8988T (cell line): ENCODE measurements at places on chromosomes 3 and 15.

DNA sequence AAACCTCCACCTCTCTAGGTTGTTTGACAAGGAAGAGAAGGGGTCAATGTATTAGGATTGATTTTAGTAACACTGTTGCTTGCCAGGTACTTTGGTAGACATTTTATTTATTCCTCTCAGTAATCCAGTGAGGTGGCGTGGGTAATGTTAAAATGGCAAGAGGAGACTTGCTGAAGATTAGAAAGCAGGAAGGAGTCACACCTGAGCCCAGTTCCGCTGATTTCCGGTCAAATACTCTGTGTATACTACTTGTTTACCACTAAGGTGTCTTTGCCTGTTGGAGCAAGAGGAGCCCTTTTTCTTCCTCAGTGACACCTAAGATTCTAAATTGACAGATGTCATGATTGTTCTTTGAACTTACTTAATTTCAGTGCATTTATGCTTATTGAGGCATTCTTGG is 1.7 kb downstream of the OXNAD1 start:
- no peak for DNase-seq

GRCh38 chr3:137224464-137224863 is 266.7 kb downstream of the IL20RB start:
- no peak for DNase-seq

DNA sequence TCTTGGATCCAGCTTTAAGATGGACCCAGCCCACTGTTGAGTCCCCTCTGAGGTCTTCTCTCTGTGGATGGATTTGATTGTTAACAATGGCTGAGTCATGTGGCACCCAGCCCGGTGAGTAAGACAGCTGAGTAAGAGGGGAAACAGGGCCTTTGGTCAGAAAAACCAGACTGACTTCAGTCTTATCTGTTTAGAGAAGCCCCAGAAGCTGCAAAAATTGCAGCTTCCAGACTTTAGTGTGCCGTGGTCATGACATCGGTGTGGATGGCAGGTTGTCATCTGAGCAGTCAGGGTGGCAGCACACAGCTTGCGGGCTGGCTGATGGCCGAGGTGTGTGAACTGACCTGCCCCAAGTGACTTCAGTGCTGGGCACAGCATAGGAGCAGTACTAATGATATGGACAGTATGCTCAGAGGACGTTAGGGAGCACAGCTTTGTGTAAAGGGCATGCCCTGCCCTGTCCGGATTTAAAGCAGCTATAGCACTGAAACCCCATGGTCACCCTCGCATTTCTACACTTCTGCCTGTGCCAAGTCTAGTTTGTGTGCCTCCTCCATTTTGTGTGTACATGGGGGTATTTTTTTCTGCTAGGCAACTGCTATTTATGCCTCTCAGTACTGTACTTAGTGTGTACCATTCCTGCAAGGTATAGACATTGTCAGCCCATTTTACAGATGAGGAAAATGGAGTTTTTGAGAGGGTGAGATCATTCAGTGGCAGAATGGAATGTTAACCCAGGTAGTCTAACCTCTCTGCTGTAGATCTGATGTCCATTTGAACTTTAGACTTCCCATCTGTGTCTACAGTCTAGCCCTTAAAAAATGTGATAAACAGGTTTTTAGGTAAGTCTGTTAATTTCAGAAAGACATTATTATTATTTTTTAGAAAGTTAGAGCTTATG is 44.4 kb downstream of the FLNB start:
- peak; percentile 66 for DNase-seq

DNA sequence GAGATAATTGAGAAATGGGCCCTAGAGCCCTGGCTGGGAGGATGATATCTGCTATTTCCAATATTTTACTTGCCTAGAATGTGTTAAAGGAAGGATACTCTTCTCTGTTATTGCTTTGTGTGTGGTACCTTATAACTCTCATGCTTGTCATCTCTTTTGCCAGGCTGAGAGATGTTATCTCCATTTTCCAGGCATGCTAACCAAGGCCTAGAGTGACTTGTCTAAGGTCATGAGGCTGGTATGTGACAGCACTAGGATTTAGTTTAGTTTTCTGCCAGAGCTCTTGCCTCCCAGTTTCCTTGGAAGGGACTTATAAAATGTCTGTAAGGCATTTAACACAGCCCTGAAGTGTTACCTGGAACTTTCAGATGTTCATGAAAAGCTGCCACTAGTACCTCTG is 1.4 kb downstream of the CLK3 start:
- no peak for DNase-seq

DNA sequence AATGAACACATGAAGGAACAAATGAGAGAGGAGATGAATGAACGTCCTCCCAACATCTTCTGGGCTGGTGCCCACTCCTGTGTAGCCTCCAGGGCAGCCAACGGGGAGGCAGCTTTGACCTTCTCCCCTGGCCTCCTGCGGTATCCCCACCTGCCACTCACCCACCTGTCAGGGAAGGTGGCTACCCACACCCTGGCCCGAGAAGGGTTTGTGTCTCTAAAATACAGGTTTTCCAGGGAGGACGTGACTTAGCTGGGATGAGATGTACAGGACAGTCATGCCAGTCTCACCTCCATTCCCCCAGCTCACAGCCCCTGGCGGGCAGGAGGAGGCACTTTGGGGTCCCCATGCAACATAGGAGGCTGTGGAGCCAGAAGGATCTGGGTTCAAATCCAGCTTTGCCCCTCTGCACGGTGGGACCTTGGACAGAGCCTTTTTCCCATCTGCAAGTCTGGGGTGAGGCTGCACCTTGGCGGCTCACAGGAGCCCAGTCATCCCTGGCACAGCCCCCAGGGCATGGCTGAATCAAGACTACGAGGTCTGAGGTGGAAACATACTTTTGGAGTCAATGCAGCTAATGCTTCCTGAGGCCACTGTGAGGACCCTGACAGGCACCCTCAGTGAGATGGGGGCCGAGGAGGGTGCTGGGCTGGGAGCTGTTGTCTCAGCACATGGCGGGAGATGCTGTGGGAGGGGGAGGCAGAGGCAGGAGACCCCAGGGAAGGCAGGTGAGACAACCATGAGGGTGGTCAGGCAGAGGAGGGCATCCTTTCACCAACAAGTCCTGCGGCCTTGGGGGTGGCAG is 11.1 kb upstream of the PLXND1 start:
- peak; percentile 16 for DNase-seq

DNA sequence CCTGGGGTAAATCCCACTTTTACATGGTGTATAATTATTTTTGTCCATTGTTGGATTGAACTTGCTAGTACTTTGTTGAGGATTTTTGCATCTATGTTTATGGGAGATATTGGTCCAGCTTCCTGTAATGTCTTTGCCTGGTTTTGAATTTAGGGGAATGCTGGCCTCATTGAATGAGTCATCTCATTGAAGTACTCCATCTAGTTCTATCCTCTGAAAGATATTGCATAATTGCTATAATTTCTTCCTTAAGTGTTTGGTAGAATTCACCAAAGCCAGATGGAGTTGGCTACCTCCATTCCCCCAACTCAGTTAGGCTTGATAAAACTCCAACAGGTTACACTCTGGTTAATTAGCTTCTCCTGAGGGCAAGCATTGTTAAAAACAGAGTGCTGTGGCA is 237.4 kb upstream of the TGFBR2 start:
- no peak for DNase-seq

- DNase-seq, result no peak
These were observed 25.1 kb downstream of the ATP11B start for GRCh38 chr3:182818296-182818978.

GRCh38 chr3:18393906-18394305 is 31.2 kb downstream of the SATB1 start:
- no peak for DNase-seq

DNA sequence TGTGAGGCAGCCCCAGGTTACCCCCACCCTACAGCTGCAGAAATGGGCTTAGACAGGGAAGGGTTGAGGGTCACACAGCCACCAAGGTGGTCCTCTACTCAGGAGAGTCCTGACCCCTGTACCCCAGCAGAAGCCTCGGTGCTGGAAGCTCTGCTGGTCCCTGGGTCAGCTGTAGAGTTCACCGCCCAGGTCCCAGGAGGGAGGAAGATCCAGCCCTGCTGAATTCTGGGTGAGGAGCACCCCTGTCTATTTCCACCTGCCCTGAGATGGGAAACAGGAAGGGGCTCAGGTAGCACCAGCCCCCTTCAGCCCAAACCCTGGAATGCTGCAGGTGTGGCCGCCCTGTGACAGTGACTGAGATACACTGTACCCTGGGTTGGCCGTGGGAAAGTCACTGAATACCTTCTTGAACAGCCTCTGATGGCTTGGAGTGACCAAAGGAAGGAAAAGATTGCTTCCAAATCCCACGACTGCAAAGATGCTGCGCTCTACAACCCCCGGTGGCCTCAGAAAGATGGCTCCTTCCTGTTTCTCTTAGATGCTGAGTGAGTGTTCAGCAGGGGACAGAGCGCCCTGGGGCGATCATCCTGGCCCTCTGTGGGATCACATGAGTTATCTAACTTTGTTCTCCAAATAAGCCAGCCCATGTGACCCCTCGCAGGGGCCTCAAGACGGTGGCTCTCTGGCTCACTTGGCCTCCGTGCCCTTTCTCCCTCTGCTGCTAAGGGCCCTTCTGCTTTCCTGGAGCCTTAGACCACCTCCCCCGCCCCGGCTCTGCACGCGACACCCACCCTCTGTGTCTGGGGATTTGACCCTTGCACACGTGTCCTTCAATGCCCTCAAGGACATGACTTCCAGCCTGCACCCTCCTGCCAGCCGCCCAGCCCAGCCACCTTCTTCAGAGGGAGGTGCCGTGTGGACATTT is 141.9 kb downstream of the NSMCE3 start:
- DNase-seq, result no peak

DNA sequence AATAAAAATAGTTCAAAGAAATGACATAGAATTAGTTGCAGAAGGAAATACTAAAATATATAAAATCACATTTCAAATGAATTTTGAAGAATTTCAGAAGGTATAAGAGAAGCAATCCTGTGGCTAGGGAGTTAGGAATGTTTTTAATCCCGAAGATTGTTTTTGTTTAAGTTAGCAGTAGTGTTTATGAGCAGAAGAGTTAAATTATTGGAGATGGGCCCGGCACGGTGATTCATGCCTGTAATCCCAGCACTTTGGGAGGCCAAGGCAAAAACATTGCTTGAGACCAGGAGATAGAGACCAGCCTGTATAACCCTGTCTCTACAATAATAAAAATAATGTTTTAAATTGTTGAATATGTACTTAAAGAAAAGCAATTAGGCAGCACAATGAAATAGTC is 432.5 kb downstream of the MFSD1 start:
- no peak for DNase-seq

- DNase-seq, result no peak
These were observed 128.3 kb upstream of the SEMA6D start for GRCh38 chr15:47588958-47589357.

DNA sequence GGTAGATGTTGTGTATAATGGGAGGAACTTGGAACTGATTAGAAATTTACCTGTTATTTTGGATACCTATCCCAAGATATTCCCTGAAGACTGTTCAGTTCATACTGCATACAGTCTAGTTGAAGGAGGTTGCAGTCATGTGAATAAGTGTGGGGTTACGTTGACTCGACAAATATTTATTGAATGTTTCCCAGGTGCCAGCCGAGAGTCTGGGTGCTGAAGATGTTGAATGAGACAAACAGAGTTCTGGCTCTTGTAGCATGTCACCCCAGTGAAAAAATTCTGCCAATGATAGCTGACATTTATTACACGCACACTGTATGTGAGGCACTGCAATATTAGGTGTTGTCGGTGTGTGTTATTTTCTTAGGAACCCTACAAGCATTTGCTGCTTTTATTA is 176.0 kb downstream of the KCNMB2 start:
- DNase-seq, result no peak
